Activated CD4-positive, alpha-beta T cell treated with anti-CD3 and anti-CD28 coated beads for 1 hour (primary cell): ENCODE measurements at places on chromosomes 12 and 14.

DNA sequence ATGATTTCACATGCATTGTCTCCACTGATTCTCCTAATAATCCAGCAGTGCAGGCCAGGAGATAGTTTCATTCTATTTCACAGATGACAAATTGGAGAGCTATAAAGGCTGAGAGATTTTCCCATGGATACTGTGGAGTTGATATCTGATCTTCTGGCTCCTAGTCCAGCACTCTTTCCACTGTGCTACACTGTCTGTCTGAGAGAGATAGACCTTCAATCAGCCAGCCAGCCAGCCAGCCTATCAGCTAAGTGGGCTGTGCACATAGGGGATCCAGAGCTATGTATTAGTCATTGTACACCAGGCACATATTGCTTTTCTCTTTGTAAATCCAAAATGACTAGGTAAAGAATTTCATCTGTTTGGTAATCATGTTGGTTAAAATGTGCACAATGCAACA is 91.8 kb upstream of the ATP2B1 start:
- no peak for DNase-seq

- DNase-seq, result no peak
Observed at GRCh38 chr12:18320036-18320617, 58.8 kb downstream of the PIK3C2G start.

GRCh38 chr12:24905431-24905830 is 43.5 kb downstream of the BCAT1 start:
- no peak for DNase-seq

- no peak for DNase-seq
Observed at GRCh38 chr12:1553536-1553935, 40.8 kb downstream of the FBXL14 start.

GRCh38 chr12:31205054-31205453 is 120.9 kb downstream of the SINHCAF start:
- DNase-seq, result no peak

- DNase-seq, result peak; percentile 3
Observed at GRCh38 chr12:34399631-34400410, 377.5 kb downstream of the ALG10 start.

- no peak for DNase-seq
Observed at GRCh38 chr14:99837822-99838221, 44.6 kb downstream of the EML1 start.

DNA sequence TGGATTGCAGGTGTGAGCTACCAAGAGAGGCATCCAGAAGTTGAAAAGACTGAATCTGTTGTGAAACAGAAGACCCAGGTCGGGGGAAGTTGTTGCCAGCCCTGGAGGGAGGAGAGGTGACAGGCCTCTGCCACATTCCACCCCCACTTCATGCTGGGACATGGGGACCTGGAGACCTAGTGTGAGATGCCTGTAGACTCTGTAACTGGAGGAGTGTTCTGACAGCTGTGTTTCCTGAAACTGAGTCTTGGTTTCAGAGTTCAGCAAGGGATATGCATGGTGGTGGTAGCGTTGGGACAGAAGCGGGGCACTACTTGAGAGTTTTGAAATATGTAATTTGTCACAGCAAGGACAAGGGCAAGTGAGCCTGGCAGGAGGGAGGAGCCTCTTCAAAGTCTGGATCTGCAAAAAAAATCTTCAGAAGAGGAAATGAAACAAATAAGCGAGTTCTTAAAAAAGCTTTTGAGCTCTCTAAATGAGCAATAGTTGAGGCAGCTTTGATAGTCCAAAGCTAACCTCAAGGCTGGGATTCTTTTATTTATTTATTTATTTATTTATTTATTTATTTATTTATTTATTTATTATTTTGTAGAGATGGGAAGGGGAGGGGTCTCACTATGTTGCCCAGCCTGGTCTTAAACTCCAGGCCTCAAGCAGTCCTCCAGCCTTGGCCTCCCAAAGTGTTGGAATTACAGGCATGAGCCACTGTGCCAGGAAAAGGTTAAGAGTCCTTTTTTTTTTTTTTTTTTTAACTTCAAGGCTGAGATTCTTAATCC is 58.9 kb upstream of the EEA1 start:
- no peak for DNase-seq

GRCh38 chr12:117212563-117213190 is 22.4 kb upstream of the FBXO21 start:
- DNase-seq, result peak; percentile 32

DNA sequence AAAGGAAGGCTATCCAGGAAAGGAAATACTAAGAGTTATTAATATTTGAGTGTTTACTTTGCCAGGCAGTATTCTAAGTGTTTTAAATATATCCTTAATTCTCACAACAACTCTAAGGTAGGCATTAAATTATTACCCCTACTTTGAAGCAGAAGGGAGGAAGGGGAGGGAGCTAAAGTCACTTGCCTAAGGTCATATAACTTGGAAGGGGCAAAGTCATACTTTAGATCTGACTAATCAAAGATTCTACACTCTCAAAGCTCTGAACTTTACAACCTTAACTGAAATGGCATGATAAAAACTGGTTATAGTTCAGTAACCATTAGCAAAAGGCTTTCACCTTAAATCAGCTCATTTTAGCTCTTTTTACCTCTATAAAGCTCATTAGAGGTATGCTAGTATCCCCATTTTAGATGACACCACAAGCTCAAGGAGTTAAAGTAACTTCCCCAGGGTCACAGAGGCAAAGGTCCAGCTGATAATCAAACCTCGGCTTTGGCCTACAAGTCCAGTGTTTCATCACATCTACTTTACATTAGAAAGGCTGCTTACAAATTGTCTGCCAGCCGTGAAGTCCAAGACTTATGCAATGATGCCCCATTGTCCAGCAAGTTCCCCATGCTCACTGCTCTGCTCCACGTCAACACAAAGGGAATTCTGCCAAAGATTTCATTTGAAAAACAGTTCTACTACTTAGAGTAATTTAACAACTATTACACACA is 223.9 kb downstream of the MED13L start:
- DNase-seq, result no peak

DNA sequence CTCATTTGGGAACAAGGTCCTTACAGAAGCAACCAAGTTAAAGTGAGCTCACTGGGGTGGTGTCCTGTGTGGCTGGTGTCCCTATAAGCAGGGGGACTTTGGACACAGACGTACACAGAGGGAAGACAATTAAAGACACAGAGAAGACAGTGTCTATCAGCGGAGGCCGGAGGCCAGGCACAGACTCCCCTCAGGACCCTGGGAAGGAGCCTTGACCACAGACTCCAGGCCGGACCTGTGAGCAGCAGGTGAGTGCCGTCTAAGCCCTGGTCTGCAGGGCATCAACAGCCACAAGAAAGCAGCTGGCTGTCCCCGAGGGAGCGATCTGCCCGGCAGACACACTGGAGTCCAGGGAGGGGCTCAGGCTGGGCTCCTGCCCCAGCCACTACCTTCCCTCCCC is 219.1 kb upstream of the C14orf180 start:
- no peak for DNase-seq

DNA sequence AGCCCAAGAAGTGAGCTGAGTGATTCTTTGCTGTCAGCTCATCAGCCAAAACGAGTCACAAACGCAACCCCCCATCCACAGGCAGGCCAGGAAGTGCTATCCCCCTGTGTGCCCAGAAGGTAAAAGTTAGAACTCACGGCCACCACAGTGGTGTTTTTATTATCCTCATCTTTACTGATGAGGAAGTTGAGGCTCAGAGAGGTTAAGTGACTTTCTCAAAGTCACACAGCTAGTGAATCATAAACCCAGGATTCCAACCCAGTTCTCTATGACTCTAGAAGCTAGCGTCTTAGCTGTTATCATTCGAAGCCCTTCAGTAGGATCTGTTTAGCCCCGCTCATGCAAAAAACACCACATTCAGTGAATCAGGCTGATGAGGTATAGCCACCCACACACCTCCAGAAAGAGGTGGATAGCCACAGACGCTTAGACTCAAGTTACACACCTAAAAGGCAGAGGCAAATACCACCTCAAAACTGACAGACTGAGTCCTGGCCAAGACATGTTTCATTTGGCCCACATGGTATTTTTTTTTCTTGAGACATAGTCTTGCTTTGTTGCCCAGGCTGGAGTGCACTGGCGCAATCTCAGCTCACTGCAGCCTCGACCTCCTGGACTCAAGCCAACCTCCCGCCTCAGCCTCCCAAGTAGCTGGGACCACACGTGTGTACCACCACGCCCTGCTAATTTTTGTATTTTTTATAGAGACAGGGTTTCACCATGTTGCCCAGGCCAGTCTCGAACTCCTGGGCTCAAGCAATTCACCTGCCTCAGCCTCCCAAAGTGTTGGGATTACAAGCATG is 100.7 kb downstream of the SCARB1 start:
- DNase-seq, result no peak

- no peak for DNase-seq
Observed at GRCh38 chr14:100696008-100696407, 30.7 kb upstream of the DLK1 start.

DNA sequence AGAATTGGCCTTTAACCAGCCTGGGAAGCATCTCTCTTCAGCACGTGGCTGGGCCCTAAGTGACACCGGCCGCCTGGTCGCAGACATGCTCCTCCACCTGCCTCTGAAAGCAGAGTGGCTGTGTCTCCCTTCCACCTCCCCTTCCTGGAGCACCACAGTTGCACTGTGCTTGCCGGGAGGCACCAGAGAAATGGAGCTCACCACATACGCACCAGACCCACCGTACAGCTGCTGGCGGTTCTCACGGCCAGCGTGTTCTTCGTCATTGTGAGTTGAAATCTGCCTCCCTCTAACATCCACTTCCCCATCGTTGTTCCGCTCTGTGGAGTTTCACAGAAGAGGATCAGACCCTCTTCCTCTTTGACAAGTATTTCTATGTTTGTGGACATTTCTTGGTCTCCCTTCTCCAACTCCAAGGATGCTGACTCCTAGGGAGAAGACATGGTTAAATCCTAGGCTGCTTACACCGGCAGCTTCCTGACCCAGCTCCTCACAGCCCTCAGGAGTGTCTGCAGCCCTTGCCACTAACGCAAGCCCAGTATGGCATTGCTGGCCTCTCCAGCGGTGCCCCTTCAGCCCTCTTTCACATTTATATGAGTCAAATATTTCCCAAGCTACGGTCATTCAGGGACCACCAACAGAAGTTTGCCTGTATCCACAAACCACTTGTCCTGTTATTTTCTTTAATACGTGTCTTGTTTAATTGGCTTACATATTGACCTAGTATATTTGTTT is 11.5 kb upstream of the KRT5 start:
- no peak for DNase-seq

DNA sequence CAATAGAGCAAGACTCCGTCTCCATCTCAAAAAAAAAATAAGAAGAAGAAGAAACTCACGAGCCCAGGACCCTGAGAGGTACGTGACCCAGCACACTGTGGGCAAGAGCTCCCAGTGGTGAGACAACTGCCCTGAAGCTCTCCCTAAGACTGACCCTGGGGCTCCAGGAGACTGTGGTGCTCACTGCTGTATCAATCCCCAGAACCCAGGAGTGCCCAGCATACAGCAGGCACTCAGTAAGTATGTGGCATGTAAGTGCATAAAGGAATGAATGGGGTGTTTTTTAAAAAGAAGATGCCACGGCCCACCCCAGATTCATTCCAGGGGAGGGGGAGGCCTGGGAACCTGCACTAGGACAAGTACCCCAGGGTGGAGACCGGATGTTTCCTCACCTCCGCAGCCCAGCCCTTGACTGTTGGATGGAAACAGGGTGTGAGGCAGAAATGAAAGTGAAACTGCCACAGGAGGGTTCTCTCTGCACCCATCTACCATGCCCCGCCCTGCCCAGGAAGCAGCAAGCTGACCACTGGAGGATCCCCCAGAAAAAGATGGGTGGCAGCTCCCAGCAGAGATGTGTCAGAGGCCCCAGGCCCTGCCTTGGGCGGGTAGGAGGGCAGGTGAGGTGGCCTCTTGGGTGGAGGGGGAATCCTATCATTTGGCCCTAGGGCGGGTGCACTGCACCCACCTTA is 12.2 kb downstream of the ITPK1 start:
- peak; percentile 60 for DNase-seq

GRCh38 chr14:32900547-32900946 is 38.1 kb upstream of the NPAS3 start:
- no peak for DNase-seq

DNA sequence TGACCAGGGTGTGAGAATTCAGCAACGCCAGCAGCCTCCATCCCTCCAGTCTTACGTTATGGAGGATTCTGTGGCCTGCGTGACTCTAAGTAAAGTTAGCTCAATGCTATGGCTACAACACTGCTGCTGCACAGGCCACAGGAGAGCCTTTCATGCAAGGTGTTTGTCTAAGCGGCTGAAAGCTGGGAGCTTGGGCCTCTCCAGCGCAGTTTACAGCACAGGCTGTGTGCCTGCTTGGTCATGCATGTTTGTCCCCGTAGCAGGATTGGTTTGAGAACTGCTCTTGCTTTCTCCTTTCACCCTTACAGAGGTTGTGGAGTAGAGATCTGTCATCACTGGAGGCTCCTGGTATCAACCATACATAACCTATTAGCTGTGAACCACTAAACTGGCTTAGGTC is 113.1 kb upstream of the TMCC3 start:
- no peak for DNase-seq

DNA sequence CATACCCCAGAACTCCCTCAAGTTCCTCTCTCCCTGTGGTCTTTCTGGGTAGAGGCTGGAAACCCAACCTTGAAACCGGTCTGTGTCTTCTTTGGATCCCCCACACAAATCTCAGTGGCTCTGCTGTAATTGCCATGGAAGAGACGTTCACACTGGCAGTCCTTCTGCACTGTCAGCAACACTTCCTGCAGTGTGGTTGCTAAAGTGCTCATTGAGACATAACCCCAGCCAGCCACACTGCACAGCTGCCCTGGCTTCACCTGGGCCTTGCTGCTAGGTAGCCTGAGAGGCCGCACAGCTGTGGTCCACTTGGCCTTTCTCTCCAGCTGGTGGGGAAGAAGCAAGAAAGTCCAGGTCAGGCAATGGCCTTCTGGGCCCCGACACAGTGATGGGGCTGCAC is 2.4 kb downstream of the GZMH start:
- no peak for DNase-seq

GRCh38 chr14:77043177-77043983 is 14.9 kb upstream of the IRF2BPL start:
- DNase-seq, result no peak

GRCh38 chr12:27576667-27577347 is 52.8 kb downstream of the PPFIBP1 start:
- DNase-seq, result no peak

GRCh38 chr14:95127531-95127911 is 29.8 kb downstream of the DICER1 start:
- no peak for DNase-seq

DNA sequence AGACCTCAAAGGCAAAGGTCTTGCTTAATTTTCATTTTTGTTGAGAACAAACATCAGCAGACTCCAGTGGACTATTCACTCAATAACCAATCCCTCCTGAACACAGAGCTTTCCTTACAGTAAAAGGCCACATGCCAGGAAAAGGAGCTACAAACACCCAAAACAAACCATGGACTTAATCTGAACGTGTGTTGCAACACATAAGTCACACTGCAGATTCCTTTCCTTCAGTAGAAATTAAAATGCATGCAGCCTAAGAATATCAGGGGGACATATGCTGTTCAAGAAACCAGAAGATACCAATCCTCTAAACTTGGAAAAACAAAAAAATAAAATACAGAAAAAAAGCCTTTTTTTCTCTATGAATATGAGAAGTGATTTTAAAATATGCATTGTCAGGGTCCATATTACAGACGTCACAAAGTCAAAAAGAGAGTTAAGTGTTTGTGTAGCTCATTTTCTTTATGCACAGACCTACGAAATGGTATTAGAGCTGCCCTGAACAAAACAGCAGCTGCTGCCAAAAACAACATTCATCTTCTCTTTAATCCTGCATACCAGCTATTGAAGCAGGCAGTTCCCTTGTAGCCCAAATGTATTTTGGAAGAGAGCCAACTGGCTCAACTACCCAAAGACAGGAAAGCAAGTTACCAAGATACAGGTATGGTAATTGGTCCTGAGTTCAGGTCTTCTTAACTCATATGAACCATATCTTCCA is 26.2 kb downstream of the KITLG start:
- DNase-seq, result no peak

- DNase-seq, result no peak
Observed at GRCh38 chr12:131085125-131085815, 131.6 kb downstream of the ADGRD1 start.
